ENCODE measurements at places on chromosomes 16 and 17.

- no peak for DNase-seq
Measured at GRCh38 chr17:78290721-78291120, 59.3 kb downstream of the TMEM235 start.

- DNase-seq = no peak
Measured at GRCh38 chr17:39551879-39552278, 55.8 kb downstream of the NEUROD2 start.

DNA sequence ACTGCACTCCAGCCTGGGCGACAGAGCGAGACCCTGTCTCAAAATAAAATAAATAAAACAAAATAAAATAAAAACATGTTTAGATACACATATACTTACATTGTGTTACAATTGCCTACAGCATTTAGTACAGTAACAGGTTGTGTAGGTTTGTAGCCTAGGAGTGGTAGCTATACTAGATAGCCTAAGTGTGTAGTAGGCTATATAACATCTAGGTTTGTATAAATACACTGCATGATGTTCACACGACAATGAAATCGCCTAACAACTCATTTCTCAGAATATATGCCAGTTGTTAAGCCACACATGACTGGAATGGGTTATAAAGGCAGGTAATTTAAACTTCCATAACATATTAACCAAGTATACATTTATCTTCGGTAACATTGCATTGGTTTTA lies 90.6 kb downstream of the TUBD1 start:
- DNase-seq = no peak

DNA sequence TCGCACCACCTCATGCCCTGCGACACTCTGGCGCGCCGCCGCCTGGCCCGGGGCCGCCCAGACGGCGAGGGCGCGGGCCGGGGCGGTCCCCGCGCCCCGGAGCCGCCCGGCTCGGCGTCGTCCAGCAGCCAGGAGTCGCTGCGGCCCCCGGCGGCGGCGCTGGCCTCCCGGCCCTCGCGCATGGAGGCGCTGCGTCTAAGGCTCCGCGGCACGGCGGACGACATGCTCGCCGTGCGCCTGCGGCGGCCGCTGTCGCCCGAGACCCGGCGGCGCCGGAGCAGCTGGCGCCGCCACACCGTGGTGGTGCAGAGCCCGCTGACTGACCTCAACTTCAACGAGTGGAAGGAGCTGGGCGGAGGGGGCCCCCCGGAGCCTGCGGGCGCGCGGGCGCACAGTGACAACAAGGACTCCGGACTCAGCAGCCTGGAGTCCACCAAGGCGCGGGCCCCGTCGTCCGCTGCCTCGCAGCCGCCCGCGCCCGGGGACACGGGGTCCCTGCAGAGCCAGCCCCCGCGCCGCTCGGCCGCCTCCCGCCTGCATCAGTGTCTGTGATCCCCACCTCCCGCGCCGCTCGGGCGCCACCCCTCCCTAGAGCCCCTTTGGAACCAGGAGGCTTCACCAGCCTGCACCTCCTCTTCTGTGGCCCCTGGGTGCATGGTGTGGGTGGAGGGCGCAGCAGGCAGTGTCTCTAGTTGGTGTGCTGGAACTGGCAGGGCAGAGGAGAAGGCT lies 82.3 kb downstream of the ARHGAP23 start:
- no peak for DNase-seq

GRCh38 chr16:80541306-80541694 lies 507 bp downstream of the DYNLRB2 start:
- no peak for DNase-seq

- DNase-seq = no peak
Measured at GRCh38 chr16:66502020-66502913, 47.7 kb downstream of the TK2 start.

DNA sequence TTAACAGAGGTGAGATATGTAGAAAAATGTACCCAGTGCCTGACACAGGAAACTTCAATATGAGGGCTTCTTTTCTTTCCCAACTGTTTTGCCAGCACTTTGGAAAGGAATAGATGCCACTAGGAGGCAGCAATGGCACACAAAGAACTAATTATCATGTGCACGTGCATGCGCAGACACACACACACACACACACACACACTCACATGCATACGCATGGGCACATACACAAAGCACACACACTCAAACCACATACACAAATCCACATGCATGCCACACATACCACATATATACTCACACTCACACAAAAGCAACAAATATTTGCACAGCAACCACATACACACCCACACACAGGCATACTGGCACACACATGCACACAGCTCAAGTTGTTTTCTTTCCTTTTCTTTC lies 8.8 kb upstream of the CEP112 start:
- no peak for DNase-seq

GRCh38 chr16:56628486-56629350 lies 3.1 kb downstream of the MT1E start:
- DNase-seq = no peak

DNA sequence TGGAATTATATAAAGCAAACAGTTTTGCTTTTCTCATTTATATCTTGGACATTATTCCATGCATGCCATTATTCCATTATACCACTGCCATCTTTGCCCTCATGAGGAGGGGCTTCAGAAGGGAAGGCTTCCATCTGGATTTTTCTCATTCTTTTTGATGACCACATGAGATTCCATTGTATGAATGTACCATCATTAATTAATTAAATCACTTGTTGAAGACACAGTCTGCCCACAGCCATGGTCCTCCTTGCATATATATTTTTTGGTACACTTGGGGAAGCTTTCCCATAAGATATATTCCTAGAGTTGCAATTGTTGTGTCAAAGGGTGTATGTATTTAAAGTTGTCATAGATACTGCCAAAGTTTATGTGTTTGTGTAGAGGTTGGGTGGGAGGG lies 7.1 kb downstream of the ARL4D start:
- no peak for DNase-seq

- DNase-seq = no peak
Measured at GRCh38 chr16:56869513-56870275, 4.7 kb downstream of the SLC12A3 start.

- DNase-seq = no peak
Measured at GRCh38 chr16:57253466-57253865, 8.4 kb downstream of the ARL2BP start.

GRCh38 chr17:39064819-39065218 lies 86.6 kb downstream of the PLXDC1 start:
- no peak for DNase-seq

DNA sequence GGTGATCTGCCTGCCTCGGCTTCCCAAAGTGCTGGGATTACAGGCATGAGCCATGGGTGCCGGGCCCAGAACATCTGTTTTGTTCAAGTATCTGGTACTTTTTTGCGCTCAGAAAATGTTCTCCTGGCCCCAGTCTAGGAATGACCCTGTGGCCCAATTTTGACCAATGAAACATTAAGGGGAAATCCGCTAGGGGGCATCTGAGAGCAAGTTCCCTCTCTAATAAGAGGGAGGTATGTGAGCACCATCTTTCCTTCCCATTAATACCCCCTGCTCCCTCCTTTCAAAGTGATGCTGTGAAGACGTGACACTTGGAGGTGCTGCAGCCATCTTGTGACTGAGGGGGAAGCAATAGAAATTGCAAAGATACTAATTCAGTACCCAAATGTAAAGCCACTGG lies 16.5 kb upstream of the CLEC3A start:
- DNase-seq = no peak

- no peak for DNase-seq
Measured at GRCh38 chr17:6153375-6153774, 83.2 kb downstream of the WSCD1 start.

DNA sequence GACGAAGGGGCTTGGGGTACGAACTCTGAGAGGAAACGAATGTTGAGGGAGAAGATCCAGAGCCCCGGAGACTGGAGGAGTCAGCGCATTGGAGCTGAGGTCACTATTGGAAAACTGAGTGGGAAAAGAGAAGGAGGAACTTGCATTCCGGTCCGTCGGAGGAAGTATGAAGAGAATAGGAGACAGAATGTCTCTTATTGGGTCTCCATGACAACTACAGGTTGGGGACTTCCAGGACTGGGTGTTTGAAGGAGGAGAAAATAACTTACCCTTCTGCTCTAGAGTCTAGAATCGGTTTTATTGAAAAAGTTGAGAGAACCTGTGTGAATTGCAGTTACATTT lies 537 bp downstream of the GOSR1 start:
- no peak for DNase-seq

DNA sequence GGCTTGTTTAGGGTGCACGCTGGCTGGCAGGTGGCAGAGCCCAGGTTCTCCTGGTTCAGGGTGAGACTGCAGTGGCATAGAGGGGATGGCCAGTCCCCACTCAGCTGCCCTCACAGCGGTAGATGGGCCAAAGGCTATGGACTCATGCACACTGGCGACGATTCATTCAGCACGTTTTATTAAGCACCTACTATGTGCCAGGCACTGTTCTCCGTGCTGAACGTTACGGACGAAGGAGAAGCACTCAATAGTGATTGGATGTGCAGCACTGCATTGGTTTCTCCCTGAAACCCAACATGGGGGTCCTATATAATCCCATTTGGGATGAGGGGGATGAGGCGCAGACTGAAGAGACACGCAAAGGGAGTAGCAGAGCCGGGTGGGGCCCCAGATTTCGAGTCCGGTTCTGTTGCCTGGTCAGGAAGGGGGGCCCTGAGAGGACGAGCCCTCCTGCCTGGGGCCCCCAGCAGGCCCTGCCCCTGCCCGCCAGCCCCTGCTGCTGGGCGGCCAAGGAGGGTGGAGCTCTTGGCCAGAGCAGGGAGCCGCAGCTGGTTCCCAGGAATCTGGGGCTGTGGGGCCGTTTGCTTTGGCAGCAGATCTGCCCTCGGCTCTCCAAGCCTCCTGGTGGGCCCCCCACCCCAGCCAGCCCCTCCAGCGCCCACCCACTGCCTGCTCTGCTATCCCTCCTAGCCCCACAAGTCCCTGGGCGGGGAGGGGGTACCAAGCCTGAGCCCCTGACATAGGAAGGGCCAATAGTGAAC lies 8.8 kb downstream of the GLIS2 start:
- DNase-seq = no peak

- no peak for DNase-seq
Measured at GRCh38 chr16:10895053-10895946, 18.3 kb downstream of the CIITA start.

- DNase-seq = no peak
Measured at GRCh38 chr17:31631766-31632165, 227.3 kb downstream of the COPRS start.

DNA sequence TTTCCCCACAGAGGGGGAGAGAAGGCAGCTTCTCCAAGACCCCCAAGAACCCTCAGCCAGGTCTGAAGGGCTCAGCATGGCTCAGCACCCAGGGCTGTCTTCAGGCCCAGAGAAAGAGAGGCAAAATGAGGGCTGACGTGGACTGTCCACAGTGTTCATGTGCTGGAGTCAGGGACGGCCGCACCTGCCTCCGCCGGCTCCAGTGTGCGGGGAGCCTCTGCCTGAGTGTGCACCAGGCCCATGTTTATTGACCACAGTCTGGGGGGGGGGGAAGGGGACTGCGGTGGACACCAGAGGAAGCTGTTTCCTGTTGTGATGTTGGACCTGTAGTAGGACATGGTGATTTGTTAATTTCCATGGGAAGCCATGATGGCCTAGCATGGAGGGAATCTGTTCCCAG lies 6.9 kb downstream of the MRM1 start:
- no peak for DNase-seq

DNA sequence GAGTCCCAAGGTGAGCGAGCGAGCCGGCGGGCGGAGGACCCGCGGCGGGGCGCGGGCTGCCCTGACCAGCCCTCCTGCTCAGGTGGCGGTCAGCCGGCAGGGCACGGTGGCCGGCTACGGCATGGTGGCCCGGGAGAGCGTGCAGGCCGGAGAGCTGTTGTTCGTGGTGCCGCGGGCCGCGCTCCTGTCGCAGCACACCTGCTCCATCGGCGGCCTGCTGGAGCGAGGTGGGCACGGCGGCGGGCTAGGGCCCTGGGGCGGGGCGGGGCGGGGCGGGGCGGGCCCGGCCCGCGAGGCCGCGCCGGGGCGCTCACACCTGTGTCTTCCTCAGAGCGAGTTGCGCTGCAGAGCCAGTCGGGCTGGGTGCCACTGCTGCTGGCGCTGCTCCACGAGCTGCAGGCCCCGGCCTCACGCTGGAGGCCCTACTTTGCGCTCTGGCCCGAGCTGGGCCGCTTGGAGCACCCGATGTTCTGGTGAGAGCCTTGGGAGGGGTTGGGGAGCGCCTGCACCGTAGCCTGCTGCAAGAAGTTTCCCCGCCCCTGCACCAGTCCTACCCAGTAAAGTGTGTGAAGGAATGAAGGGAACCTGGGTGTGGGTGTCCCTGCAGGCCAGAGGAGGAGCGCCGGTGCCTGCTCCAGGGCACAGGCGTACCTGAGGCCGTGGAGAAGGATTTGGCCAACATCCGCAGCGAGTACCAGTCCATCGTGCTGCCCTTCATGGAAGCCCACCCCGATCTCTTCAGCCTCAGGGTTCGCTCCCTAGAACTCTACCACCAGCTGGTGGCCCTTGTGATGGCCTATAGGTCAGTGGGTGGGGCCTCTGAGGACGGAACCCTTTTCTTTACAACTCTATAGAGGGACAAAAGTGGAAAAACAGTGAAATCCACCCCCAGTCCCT lies 802 bp downstream of the SETD6 start:
- no peak for DNase-seq

- DNase-seq = no peak
Measured at GRCh38 chr16:90018652-90019542, at the start of gene DBNDD1. Gene DBNDD1, minus strand, starts transcription at chr16:90019456. Its CDS starts 115 bp downstream, at chr16:90019341.

DNA sequence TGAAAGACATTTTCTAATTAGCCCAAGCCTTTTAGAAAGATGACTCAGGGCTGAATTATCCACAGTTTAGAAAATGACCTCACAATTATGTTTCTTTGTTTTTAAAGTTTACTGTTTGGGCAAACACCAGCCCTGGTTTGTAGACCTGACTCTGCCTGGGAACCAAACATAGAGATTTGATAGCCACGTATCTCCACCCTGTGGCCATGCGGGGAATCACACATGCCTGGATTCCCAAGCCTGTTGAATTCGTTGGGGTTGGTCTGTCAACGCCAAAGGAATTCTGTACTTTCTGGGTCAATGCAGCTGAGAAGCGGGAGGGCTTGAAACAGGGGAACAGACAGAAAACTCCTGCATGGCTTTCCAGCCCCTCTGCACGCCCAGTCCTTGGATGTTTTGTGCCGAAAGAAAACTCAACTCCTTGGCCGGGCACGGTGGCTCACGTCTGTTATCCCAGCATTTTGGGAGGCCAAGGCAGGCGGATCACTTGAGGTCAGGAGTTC lies 26.9 kb downstream of the CD300A start:
- DNase-seq = peak; percentile 31

- DNase-seq = no peak
Measured at GRCh38 chr16:87615621-87616041, 13.3 kb downstream of the JPH3 start.

DNA sequence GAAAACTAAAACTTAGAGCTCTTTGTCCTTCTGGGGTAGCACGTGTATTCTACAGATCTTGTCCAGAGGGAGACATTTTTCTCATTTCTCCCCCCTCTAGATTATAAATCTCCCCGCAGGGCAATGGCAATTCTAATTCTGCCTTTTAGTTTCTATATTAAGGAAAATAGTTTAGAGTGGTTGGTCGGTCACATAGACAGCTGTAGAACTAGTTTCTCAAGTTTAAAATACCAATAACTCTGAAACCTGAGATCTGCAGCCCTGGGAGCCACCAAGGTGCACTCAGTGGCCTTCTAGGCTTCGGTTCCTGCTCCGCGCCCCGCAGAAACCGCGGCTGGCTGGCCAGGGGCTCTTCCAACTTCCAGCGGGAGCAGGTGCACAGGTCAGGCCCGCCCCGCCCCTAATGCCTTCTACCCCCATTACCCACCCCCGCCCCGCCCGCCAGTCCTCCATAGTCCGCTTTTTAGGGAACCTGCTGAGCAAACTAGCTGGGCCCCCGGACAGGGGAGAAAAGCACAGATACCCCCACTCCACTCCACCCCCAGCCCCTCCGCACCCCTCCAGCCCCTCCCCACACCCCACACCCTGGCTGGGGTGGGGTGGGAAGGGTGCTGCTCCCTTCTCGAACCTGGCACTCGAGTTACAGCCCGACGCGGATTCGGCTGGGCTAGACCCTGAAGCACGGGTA lies 431 bp downstream of the SLFN11 start:
- DNase-seq = no peak

GRCh38 chr17:77571155-77571981 lies 387.1 kb upstream of the TNRC6C start:
- DNase-seq = no peak

Measured in forelimb muscle (tissue), 1 donor.